Psoas muscle (tissue), 8 donors: ENCODE measurements at places on chromosomes 1 and 21.

DNA sequence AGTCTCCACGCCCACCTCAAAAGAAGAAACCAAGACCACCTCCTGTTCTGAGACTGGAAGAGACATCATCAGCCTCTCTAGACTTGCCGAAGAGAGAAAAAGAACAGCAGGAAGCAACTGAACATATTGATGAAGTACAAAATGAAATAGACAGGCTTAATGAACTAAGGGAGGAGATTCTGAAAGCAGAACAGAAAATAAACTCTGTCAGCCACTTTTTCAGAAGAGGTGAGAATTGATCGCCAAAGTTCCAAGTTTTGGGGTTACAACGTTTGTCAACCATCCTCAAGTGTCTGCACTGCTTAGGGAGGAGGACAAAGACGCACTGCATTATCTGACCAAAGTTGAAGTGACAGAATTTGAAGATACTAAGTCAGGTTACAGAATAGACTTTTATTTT, 45.6 kb downstream of the ABL2 start:
- no peak for DNase-seq

GRCh38 chr1:84919461-84919970, 26.5 kb upstream of the LPAR3 start:
- DNase-seq: no peak

DNA sequence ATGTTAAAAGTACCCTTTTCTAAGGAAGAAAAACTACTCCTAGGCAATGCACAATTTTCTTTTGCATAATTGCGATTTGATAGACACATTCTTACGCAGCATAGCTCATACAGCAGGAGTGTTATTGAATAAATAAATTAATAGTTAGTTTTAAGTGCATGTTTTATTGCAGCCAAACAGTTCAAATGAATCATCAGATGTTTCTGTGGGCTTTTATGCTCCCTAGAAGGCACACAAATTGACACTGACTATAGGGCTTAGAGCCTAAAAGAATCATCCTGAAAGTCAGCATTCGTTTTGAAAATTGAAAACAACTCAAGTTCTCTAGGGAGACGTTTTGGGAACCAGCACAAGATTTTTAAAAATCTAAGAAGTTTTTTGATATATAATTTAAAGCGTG, 411.9 kb downstream of the HLX start:
- DNase-seq: no peak

GRCh38 chr1:215273838-215274516, 191.4 kb downstream of the KCNK2 start:
- DNase-seq: no peak

- DNase-seq: no peak
These were observed 328.4 kb upstream of the POU3F1 start for GRCh38 chr1:38375035-38375434.

DNA sequence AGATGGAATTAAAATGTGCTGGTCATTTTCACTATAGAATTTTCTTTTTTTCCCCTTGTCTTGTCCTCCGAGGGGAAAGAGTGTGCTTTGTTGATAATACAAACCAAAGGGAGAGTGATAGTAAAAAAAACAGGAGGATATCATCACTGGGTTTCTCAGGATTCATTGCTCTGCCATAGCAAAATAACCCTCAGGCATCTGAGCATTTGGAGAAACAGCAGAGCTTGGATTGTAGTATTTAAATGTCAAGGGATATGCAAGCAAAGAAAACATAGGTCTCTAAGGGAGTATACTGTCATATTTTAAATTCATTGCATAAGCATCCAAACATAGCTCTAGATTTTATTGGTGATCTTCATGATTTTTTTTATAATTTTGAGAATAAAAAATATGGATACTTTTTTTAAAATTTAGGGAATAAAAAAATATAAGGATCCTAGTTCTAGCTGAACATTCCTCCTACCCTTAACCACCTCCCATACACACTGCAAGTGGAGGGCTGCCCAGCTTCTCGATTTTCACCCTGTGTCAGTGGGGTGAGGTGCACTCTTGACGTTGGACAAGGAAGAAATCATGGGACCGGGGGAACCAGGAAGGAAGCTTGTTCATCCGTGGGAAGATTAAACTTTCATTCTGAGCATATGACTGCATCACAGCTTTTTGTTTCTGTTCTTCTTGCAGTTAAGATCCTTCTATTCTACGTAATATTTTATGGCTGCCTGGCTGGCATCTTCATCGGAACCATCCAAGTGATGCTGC, 4.4 kb downstream of the ATP1B1 start:
- DNase-seq: no peak

GRCh38 chr1:119516680-119517079, 9.7 kb downstream of the HSD3B1 start:
- no peak for DNase-seq

DNA sequence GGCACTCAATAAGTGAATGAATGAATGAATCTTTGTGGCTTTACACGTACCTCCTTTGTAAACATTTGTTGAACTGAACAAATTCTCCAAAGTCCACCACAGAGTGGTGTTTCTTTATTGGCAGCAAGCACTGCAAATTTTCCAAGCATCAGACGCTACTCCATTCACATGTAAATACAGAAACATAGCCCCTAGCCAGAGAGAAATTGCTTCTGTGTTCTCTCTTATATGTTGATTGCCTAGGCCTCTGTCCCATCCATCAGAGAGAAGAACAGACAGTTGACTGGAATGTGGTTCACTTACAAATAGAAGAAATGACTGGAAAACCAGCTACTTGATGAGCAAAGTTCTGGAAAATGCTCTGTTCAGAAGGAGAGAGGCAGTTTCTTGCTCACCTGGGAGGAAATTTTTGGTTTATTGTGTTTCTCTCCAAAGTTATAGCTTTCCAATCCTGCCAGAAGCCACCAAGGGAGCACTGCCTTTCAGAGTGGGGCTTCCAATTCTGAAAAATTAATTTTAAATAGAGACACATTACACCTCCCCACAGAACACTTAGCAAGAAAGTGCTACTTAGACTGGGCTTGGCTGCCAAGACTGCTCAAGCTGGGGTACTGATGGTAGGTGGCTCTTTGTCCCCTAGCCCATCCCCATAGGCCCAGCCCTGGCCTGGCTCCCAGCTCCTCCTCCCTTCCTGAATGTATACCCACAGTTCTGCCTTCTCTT, 18.1 kb upstream of the KIRREL1 start:
- no peak for DNase-seq

GRCh38 chr1:171961861-171962260, 120.6 kb downstream of the DNM3 start:
- DNase-seq: no peak

DNA sequence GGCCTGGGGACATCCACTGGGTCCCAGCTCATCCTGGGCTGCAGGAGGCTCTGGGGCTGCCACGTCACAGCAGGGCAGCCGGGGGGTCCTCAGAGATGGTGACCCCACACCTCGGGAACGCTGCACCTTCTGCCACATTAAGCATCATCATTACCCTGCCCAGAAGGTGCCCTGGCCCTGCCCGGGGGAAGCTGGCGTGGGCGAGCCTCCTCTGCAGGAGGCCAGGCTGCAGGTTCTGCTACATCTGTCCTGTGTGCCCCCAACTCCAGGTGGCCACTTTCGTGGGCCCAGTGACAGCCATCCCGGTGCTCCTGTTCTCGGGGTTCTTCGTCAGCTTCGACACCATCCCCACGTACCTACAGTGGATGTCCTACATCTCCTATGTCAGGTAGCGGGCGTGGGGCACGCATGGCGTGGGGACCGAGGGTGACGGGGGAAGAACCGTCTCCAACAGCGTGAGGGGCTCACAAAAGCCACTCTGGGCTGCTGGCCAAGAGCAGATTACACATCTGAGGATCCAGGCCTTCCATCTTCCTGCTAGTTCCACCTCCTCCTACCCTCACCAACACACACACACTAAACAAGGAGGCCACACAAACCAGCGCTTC, 20.8 kb downstream of the TFF3 start:
- DNase-seq: no peak
